ENCODE measurements at places on chromosomes 3 and 15.

- DNase-seq, result no peak
Observed at GRCh38 chr15:88144921-88145653, 111.5 kb downstream of the NTRK3 start.

- no peak for DNase-seq
Observed at GRCh38 chr3:39147711-39148434, 5.5 kb downstream of the CSRNP1 start.

GRCh38 chr3:195385526-195385925 is 57.3 kb downstream of the ACAP2 start:
- DNase-seq, result peak; percentile 51

- no peak for DNase-seq
Observed at GRCh38 chr15:91472316-91472756, 372.3 kb downstream of the SV2B start.

- no peak for DNase-seq
Observed at GRCh38 chr3:186121968-186122367, 13.1 kb upstream of the ETV5 start.

GRCh38 chr3:186054792-186055352 is 54.0 kb downstream of the ETV5 start:
- DNase-seq, result no peak

GRCh38 chr15:29914511-29914926 is 92.3 kb upstream of the TJP1 start:
- no peak for DNase-seq

DNA sequence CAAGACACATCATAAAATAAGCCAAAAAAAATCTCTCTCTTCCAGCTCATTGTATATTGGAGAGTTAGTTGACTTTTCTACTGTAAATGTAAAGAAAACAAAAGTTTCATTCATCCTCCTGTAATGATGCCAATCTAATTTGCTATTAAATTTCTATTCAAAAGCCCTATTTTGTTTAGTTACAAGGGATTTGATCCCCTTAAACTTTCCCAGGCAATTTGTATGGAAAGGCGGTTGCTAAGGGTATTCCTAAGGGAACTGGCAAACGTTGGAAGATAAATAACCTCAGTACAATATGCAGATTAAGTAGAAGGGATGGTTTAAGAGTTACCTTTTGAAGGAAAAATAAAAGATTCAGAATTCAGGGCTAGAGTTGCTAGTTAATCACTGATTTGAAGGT is 352.7 kb downstream of the TIGIT start:
- no peak for DNase-seq

- DNase-seq, result no peak
Observed at GRCh38 chr3:117281371-117281770, 571.8 kb downstream of the TUSC7 start.

DNA sequence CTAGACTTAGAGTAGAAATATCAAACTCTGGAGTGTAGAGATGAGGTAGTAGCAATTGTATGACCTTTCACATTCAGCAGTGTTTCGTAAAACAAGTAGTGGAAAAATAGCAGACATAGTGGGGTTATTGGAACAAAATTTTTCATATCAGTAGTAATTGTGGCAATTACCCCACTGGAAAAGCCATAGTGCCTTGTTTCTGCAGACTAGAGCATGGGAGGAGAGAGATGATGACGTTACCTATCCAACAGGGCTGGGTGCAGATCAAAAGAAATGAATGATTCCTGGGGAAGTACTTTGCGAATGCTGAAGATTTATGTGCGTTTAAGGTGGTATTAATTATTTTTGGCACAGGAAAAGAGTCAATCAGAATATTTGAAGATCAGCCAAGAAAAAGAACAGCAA is 147.0 kb upstream of the LRRFIP2 start:
- DNase-seq, result no peak

- peak; percentile 14 for DNase-seq
Observed at GRCh38 chr3:97793420-97794019, 28.3 kb upstream of the CRYBG3 start.

- DNase-seq, result peak; percentile 34
Observed at GRCh38 chr3:23650371-23651140, 155.2 kb upstream of the UBE2E1 start.

DNA sequence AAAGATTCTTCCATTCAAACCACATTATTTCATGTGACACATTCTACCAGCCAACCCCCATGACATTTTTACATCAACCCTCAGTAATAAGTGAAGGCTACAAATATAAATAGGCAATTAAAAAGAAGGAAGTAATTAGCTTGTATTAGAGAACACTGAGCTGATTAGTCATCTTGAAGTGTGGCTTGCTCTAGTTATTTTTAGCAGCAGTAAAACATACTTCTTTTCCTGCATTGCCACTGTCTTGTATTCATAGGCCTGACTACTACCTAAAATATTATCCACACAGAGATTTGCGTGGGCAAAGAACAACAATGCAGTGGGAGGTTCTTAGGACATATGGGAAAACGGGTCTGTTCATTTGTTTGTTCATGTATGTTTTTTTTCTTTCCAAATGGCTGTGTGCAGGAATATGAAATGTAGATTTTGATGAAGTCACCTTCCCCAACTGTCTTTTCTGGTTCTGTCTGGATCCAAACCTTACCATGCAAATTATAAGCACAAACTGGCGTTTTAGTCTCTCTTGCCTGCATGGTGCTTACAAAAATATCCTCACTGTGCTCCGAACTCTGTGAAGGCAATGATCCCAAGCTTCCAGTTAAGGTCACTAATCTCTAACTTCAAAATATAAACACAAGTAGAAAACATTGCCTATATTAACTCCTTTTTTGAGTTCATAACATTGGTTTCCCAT is 31.5 kb upstream of the TM4SF4 start:
- peak; percentile 49 for DNase-seq

GRCh38 chr3:197363553-197364409 is 65.4 kb upstream of the DLG1 start:
- no peak for DNase-seq

DNA sequence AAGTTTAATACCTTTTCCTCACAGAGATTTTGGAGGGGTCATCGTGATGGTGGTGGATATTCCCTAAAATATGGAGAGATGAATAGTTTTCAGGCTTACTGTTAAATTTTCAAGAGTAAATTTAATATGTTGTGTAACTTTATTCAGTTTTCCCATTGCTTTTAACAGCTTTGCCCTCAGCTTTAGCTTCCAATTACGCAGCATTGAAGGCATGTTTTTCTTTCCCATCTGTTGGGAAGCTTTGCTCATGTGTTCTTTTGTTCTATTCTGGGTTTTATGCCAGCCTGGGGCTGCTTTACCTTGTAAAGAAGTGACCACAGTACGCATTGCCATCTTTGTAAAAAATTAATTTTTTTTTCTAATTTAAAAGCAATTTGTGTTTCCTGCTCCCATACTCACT is 151.5 kb downstream of the B3GALNT1 start:
- no peak for DNase-seq

GRCh38 chr3:160044121-160044520 is 55.5 kb downstream of the IL12A start:
- no peak for DNase-seq

DNA sequence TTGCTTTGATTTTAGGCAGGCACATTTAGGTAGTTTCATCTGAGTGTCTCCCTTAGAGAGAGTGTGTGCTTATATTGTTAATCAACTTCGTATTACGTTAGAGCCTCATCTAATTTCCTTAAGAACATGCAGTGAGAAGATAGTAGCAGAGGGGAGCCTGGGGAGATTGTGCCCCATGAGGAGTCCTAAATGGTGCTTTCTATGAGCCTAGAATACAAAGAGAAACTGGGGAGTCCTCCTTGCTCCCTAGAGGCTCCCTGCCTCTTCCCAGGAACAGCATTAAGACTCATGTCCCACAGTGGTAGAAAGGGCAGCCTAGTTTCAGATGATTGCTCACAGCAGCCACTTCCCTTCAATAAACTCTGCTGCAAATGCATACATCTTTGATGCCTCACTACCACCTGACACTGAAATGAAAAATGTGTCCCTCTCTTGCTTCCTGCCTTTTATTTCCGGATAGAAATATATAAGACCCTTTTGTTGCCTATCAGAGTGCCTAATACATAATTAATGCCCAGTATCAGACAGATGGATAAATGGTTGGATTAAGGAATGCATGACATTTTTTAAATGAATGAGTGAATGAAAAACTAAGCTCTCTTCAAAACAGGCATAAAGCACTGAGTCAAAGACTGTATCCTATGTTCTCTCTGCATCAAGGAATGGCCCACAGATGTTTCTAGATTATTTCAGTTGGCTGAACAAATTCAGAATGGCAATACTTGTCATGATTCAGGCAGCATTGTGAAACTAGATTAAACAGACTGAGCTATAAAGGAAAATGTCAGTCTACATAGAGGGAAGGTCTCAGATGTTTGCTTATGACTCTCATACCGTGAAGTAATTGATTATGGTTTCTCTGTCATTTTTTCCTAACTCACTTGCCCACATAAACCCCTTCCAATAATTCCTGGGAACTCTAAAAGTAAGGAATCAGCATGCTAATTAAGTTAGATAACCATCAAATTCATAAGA is 362.1 kb downstream of the LRRC3B start:
- no peak for DNase-seq

- DNase-seq, result no peak
Observed at GRCh38 chr3:32366638-32367397, 24.8 kb upstream of the CMTM7 start.

DNA sequence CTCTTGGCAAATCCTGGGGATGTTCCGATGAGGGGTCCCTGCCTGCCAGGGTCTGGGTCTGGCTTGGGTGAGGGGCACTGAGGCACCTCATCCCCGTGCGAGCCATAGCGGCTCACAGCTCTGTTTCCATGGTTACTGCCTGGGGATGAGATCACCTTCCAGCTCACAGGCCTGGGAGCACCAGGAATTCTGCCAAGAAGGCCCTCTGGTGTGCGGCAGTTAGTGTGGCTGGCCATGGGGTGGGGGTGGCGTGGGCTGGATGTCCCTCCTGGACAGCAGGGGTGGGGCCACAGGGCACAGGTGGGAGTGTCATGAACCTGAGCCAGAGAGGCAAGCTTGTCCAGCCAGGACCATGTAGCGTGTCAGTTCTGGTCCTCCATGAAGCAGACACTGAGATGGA is 22.1 kb upstream of the PRR23E start:
- peak; percentile 60 for DNase-seq

GRCh38 chr3:49620728-49621127 is 53.4 kb upstream of the APEH start:
- DNase-seq, result no peak

DNA sequence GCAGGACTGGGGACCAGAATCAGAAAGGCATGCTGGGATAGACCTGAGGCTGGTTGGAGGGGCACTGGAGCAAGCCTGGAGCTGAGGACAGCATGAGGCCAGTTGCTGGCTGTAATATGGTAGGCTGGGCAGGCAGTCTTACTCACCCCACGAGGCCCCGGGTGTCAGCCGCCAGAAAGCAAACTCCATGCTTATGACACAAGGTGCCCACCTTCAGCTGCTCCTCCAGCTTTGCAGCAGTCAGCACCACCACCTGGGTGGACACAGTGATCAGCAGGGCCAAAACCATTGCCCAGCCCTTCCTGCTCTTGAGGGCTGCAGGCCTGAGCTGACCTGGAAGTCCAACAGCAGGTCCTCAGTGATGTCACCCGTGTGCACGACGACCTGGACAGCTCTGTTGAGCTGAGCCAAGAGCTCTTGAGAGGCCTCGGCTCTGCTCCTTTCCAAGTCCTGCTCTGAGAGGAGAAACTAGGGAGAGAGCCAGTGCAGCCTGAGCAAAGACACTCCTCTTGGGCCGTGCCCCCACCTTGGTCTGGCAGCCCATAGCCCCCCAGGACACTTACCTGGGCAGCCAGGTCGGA is 747 bp downstream of the UBA7 start:
- DNase-seq, result no peak

- DNase-seq, result no peak
Observed at GRCh38 chr15:80643431-80643951, 51.6 kb upstream of the ABHD17C start.

- no peak for DNase-seq
Observed at GRCh38 chr3:108830381-108830780, 7.8 kb downstream of the TRAT1 start.

- no peak for DNase-seq
Observed at GRCh38 chr3:157129803-157130466, 30.0 kb downstream of the CCNL1 start.
